Fibroblast of lung (primary cell): ENCODE measurements at places on chromosomes 11 and 22.

DNA sequence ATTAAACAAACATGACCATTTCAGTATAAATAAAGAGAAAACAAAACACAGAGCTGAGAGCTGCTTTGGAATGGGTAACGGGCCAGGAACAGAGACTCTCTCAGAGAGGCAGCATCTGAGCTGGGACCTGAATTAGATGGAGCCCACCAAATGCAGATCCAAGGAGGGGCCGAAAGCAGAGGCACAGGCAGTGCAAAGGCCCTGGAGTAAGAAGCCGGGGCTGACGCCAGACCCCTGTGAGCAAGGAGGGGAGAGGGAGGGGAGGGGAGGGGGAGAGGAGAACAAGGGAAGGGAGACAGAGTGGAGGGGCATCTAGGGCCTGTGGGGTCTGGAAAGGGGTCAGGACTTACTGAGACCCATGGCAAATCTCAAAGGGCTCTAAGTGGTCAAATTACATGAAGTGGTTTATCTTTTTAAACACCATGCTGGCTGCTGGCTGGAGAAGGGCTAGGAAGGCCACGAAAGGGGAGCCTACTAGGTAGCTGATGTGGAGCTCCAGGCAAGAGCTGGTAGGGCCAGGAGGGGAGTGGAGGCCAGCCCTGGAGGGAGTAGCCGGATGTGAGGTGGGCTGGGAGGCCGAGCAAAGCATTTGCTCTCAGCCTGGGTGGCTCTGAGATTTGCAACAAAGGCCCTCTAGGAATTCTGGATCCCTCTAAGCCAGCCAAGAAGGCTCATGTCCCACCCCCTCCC lies 3.2 kb downstream of the OSBPL5 start:
- no peak for DNase-seq

DNA sequence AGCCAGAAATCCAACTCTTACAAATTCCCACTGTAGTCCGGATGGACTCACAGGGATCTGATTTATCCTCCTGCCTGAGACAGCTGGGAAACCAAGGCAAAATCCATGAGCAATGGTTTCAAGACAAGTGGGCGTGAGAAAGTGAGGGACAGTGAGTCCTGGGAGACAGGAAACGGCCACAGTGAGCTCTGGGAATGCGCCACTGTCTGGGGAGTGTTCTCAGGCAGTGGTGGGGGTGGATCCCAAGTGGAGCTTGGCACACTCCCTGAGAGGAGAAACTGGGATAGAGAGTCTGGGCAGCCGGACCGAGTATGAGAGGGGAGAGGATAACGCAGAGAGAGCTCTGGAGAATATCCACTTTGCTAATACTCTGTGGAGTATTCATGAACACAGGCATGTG lies 9.8 kb downstream of the IL17REL start:
- peak; percentile 21 for DNase-seq

- DNase-seq: no peak
Observed at GRCh38 chr11:60206616-60207015, 23.7 kb upstream of the MS4A6A start.

DNA sequence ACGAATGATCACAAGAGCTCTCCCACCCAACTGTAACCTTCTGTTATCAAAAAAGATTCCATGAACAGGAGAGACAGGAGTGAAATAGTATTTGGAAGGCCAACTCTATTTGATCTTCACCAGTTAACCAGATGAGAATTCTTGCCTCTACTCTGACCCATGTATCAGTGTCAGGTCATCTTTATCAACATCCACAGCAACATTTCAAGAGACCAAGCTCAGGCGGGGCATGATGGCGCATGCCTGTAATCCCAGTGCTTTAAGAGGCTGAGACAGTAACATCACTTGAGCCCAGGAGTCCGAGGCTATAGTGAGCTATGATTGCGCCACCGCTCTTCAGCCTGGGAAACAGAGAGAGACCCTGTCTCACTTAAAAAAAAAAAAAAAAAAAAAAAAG lies 62.3 kb downstream of the GAB2 start:
- DNase-seq: no peak

DNA sequence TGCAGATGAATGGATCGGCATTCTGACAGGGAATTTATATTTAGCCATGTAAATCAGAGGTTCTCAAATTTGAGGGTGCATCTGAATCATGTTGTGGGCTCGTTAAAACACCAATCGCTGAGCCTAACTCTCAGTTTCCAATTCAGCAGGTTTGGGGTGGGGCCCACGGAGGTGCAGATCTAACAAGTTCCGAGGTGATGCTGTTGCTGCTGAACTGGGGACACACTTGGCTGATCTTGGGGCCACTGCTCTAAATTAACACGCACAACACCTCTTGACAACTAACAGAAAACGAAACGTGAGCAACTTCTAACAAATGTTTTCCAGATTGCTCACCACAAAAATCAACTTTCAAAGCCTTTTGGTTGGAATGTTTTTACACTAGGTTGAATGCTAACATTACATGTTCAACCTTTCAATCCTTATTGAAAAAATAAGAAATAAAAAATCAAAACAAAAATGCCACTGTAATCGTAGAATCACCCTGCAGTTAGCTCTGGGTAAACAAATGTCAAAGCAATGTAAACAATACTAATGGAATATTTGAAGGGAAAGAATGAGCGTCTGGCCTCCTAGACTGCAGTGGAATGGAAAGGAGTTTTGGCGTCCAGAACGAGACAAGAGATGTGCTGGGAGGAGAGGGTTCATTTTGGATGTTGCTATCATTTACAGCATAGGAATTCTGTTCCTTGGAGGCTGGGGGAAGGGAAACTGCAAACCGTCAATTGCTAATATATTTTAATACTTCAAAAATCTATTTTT lies 68.3 kb upstream of the SLC6A5 start:
- DNase-seq: no peak

- DNase-seq: peak; percentile 37
Observed at GRCh38 chr11:10305964-10306918, 1.4 kb downstream of the ADM start.

GRCh38 chr11:35214792-35215193 lies 75.8 kb downstream of the CD44 start:
- peak; percentile 100 for DNase-seq

GRCh38 chr22:44459551-44459950 lies 38.5 kb downstream of the RTL6 start:
- DNase-seq: no peak

DNA sequence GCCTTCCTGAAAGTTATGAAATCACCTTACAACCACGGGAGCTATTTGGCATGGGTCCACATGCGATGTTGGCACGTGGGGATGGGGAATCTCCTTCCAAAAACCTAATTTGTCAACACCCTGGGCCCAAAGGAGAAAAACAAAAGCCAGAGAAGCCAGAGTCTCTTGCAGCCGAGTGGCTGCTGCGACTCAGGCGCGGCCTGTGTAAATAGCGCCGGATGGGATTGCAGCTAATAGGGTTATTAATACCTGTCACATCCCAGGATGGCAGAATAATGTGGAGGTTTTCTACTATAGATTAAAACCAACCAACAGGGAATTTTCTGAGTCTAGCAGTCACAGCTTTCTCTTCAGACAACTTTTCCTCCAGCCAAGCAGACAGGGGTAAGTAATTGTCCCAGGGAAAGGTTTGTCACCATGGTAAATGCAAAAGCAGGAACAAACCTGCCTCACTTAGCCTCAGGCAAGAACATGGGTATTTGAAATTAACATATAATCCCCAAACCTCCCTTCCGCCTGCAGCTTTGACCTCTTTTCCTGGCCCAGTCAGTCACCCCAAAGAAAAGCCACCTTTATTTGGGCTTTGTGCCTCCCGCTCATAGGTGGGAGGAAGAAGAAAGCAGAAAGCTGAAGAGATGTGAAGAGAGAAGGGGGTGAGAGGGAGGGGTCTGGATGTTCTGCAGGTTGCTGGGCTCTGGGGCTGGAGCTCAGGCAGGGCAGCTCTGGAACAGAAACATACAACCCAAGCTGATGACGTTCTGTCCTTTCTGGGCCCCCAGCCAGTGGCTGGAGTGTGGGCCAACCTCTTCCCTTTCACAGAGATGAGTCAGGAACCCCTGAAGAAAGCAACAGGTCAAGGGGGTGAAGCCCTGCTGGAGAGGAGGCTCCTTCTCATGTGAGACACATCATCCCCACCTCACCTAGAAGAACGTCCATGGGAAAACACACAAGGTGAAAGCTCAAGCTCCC lies 376.5 kb downstream of the NXPE2 start:
- DNase-seq: peak; percentile 67

- no peak for DNase-seq
Observed at GRCh38 chr11:61480994-61481335, 27.6 kb upstream of the LRRC10B start.

- no peak for DNase-seq
Observed at GRCh38 chr22:48753381-48753730, 1074.3 kb downstream of the BRD1 start.

DNA sequence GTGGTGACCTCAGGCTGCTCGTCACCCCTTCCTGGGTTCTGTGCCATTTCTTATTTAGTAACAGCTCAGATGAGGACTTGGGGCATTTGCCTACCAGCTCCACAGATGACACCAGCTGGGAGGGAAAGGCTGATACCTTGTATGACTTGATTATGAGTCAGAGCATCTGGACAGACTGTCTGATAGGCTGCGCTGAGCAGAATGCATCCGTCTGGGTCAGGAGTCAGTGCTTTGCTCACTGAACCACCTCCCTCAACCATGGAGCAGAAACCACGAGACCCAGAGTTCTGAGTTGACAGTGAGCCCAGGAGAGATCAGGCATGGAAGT lies 6.8 kb downstream of the ST14 start:
- peak; percentile 97 for DNase-seq

DNA sequence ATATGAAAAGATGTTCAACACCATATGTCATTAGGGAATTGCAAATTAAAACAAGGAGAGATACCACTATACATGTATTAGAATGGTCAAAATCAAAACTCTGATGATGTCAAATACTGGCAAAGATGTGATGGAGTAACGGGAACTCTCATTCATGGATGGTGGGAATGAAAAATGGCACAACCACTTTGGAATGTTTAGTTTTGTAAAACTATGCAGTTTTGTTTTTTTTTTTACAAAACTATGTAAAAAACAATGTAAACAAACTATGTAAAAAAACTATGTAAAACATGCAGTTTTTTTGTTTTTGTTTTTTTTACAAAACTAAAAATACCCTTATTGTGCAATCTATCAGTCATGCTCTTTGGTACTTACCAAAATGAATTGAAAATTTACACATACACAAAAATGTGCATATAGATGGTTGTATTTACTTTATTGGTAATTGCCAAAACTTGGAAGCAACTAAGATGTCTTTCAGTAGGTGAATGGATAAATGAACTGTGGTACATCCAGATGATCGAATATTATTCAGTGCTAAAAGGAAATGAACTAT lies 5.0 kb upstream of the USP47 start:
- DNase-seq: no peak

DNA sequence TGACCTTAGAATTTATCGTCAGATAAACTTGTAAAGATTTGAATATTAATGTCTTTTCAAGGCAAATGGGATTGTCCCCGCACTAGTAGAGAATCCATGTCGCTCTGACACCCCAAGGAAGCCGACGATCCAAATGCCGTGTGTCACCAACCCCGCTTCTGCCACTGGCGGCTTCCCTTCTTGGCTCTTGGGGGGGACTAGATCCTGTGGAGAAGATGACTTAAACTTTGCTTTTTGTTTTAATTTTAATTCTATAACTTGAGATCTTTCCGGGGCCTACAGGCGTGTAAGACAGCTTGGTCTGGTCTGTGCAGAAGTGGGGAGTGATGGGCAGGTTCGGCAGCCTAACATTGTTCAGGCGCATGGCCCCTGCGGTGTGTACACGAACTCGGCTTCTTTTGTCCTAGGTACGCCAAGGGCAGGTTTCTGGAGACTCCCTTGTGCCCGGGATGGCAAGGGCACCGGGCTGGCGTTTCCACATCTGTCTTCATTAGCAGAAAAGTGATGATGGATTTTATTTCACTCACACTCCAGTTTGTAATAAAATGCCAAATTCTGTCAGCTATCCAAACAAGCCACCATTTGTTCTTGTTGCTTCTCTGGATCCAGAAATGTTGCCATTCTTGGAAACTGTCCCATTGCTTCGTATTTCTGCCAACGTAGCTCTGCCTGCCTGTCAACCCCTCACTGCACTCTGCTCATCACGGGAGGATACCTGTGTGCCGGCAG lies 6.7 kb downstream of the YDJC start:
- DNase-seq: no peak
